Right lung (tissue), 10 donors: ENCODE measurements at places on chromosomes 5 and 9.

GRCh38 chr5:137370096-137371071 is 128.7 kb downstream of the SPOCK1 start:
- no peak for DNase-seq

DNA sequence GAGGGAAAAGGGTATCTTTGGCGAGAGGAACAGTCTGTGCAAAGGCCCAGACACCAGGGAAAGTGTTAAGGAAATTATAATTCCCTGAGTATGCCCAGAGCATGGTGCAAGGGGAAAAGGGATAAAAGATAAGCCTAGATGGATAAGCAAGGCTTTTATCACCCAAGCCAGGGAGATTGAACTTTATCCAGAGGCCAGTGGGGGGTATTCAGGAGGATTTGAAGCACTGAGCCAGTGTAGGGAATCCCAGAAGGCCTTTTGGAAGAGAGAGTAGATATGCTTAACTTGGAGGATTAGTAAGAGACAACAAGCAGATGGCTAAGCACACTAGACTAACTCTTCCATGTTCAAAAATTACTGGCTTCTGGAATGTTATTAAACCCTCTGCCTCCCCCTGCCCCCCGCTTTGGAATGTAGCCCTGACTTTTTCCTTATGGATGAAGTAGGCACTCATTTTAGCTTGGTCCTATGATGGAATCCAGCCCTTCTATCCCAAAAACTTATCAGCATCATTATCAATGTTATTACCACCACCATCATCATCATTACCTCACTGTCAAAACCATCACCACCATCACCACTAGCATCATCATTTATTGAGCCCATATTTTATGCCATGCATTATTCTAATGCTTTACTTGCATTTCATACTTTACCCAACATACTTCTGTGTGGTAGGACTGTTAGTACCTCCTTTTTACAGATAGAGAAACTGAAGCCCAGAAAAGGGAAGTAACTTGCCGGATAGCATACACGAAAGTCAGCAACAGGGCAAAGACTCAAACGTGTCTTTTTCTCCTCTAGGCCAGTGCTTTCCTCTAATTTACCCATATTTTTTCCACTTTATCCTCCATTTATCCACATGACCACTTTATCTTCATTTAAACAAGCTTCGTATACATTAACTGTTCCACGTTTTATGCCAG is 237.0 kb downstream of the PAPPA start:
- DNase-seq, result no peak

- no peak for DNase-seq
These were observed 72.3 kb downstream of the HCN1 start for GRCh38 chr5:45623832-45624231.

GRCh38 chr5:111635916-111636570 is 121.0 kb downstream of the NREP start:
- peak; percentile 26 for DNase-seq

GRCh38 chr5:141560151-141560550 is 58.6 kb downstream of the DIAPH1 start:
- peak; percentile 27 for DNase-seq

DNA sequence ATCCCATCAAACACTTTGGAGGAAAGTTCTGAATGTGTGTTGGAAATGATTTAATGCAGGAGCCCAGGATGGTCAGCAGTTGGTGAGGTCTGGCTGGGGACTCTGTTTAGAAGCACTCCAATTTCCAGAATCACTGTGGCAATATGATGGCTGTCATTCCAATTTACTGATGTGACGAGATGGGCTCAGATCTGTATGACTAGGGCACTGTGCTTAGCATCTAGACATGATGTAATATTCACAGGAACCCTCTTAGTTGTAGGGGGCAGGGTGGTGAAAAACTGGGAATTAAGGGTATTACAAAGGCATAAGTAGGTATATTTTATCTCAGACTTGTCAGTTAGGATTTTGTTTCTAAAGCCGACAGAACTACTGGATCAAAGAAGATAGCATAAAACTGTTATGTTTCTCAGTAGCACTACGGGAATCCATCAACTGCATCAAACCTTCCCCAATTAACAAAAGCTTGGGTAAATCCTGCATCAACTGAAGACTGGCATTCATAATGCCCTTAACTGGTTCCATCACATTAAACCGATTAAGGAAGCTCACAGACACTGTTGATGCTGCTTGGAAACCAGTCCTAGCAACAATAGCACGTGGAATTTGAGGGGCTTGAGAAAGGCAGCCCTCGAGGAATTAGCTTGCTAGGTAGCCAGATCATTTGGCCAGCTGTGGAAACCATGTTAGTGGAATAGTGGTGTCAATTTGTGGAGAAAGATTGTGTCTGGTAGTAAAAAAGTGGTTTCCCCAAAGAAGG is 86.1 kb downstream of the SV2C start:
- DNase-seq, result no peak

DNA sequence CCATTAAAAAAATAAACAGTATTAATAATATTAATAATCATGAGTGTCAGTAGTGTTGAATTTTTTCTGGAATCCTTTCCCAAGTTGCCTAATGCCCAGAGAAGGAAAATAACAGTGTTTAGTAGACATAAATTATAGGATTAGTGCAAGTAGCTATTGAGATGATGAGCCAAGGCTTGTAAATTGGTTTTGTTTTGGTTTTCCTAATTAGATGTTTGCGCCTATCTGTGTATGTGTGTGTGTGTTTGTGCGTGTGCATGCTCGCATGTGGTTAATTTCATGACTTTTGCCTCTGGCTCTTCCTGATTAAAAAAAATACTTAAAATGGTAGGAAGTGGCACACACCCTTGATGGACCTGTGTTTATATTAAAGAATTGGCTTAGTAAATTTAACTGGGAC is 55.4 kb downstream of the FXN start:
- no peak for DNase-seq

GRCh38 chr9:130128733-130129431 is 43.3 kb upstream of the NCS1 start:
- no peak for DNase-seq

- no peak for DNase-seq
These were observed 12.1 kb upstream of the CAMSAP1 start for GRCh38 chr9:135919318-135919890.

GRCh38 chr5:97471951-97472350 is 288.9 kb upstream of the RIOK2 start:
- no peak for DNase-seq

DNA sequence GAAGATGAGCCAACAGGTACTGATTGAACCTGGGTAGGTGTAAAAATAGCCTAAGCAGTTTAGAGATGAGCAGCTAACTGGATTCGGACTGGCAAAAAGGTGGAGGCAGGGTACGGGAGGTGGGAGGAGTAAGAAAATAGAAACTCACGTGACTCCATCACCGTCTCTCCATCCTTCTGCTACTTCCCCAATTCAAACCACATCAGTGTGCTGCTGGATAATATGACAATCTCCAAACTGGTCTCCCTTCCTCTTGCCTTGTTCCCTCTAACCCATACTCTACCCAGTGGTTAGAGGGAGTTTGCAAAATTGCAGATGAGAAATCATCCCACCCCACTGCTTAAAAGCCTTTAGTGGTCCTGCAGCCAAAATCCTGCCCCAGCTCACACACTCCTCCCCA is 42.7 kb downstream of the RIGI start:
- no peak for DNase-seq

DNA sequence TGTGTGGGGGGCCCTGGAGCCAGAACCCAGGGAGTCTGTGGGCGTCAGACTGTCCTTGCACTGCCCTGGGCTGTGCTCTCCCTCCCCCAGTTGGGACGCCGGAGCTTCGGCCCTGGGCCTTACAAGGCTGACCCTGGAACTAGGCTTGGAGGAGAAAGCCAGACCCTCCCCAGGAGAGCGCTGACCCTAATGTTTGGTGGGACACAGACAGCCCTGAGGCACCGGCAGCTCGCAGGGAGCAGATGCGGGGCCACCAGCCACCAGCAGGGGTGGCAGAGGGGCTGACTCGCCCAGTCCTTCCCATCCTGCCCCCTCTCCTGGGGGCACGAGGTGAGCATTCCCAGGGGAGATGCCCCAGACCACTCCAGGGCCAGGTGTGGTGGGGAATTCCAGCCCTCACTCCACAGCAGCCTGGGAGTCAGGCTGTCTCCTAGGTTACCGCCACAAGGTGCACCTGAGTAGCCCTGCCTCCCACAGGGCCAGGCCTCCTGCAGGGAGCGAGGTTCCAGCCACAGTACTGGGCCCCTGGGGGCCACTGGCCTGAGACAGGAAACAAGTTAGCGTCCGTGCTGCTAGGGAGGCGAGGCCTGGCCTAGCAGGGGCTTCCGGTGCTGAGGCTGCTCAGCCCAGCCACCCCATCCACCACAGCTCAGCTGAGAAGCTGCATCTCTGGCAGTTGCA is 134.6 kb downstream of the OLFM1 start:
- DNase-seq, result no peak

GRCh38 chr9:114124666-114125475 is 25.8 kb upstream of the KIF12 start:
- no peak for DNase-seq

DNA sequence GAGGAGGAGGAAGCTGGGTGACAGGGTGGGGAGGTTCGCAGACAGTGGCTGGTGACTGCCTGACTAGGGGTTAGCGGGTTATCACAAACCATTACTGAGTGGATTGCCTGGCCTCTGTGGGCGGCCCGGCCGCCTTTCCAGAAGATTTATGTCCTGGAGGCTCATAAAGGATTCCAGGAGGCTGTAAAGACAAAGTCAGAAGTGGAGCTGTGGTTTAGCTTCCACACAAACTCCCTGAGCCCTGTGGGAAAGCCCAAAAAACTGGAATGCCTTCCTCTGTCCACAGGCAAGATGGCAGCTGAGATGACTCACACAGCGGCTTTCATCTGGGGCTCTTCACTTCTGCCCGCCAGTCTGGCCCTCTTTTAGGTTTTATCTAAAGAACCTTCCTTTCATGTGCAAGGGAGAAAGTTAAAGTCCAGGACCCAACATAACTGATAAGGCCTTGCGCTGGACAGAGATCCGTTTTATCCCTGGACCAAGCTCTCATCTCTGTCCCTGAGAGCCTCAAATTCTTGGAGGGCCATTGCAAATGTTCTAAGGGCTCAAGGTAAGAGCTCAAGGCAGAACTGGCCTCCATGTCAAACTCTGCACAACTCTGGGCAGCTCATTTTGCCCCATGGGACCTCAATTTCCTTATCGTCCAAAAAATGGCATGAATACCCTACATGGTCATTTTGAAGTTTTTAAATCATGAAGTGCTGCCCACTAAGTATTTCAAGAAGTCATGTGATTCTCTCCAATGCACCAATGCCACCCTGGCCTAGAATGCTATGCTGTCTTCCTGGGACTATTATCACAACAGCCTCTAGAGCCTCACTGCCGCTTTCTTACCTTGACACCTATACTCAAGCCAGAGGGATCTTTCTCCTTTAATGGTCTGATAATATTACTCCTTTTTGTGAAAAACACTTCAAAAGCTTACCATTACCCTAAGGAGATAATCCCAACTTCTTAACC is 249.4 kb upstream of the TRIM32 start:
- no peak for DNase-seq

GRCh38 chr9:110351009-110351467 is 13.4 kb upstream of the TXNDC8 start:
- DNase-seq, result no peak

DNA sequence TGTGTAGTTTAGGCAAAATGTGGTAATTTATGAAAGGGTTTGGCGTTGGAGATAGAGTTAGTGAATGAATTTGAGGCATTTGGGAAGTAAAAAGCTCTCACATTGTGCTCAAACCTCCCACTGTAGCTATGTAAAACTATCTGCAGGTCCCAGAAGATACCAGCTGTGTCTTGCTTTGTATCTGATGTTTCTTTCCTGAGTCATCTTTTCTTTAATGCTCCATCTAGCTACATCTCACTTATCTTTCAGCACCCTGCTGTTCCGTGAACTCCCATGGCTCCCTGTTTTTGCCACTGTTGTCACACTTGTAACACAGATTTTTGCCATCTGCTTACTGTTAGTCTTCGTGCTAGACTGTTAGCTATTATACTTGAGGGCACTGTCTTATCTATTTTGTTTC is 253.1 kb downstream of the NPR3 start:
- DNase-seq, result no peak

GRCh38 chr5:60703944-60704343 is 4.0 kb upstream of the DEPDC1B start:
- no peak for DNase-seq

- DNase-seq, result no peak
These were observed 247.7 kb upstream of the ZNF462 start for GRCh38 chr9:106615118-106615889.

DNA sequence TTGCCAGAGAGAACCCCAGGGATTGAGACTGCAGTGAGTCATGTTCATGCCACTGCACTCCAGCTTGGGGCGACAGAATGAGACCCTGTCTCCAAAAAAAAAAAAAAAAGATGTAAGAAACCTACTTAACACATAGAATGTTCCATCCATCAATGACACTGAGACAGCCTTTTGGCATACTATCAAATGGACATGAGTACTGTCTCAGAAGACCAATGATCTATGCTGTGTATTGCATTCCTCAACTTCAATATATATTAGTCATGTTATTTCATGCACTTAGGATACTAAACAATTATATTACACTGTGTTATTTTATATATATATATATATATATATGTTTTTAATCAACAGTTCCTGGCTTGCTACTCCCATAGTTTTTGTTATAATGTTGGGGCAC is 57.1 kb upstream of the ANKH start:
- no peak for DNase-seq

GRCh38 chr5:88680253-88681132 is 202.5 kb downstream of the MEF2C start:
- peak; percentile 60 for DNase-seq

DNA sequence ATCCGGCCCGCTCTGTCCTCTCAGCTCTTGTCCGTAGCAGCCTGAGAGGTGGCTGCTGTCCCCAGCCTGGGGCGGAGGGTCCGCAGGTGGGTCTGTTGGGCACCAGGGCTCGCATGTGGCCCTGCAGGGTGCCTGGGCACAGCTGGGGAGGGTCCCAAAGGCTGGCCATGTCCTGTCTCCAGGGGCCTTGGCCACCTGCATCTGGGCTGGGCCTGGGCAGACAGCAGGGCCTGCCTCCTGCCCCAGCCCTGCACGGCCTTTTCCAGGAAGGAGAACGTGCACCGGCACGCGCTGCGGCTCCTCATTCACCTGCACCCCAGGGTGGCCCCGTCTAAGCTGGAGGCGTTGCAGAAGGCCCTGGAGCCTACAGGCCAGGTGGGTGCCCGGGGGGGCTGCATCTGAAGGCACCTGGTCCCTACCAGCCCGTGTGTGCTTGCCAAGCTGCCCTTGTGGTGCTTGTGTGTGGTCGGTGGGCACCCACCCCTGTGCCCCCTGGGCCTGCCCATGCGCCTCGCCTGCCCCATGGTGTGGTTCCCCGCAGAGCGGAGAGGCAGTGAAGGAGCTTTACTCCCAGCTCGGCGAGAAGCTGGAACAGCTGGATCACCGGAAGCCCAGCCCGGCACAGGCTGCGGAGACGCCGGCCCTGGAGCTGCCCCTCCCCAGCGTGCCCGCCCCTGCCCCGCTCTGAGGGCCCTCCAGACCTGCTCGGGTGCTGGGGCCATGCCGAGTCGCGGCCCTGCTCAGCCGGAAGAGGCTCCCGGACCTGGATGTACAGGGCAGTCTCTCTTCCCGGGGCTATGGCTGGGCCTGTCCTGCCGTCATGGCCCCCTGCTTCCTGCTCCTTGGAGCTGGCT is 5.1 kb upstream of the TOR4A start:
- DNase-seq, result no peak

GRCh38 chr5:59293700-59294099 is 599.8 kb downstream of the PDE4D start:
- no peak for DNase-seq
